ENCODE measurements at places on chromosomes 13 and 19.

- peak; percentile 45 for DNase-seq
Measured at GRCh38 chr13:75637181-75637750, 1.1 kb downstream of the LMO7 start.

DNA sequence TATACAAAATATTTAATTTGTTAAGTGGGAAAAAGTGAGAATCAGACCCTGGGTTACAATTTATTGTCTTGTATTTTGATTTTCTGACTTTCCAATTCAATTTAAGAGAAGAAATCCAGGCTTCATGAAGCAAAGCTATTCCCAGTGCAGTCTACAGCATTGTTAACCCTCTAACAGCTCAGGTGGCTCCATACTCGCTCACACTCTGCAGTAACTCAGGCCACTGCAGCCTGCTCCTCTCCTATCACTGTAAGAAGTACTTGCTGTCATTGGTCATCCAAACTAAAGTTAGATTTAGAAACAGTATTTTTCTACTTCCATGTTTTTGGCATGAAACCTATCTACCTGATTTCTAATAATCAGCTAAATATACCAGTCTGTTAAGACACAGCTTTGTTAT, 830.3 kb downstream of the PCDH9 start:
- DNase-seq = no peak

DNA sequence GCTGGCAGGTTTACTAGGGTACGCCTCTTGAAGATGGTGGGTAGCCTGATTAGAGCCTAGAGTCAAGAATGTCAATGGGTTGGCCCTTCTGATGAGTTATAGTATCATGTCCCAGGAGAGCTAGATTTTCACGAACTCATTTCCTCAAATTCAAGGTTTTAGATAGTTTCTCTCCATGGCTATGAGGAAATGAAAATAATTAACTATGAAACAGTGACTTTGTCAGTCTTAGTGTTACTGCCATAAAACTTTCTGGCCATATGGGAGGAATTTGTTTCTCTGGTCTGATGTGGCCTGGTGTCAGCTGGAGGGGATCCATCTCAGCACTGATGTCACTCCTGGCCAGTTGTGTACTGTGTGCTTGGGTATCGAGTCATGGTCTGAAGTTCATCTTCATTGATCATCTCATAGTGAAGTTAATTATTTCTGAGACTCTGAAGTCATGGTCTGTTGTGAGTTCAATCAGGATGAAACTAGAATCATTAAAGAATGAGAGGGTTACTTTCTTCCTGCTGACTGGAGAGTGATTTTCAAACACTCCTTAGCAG, 49.4 kb upstream of the TNFSF11 start:
- DNase-seq = peak; percentile 15

DNA sequence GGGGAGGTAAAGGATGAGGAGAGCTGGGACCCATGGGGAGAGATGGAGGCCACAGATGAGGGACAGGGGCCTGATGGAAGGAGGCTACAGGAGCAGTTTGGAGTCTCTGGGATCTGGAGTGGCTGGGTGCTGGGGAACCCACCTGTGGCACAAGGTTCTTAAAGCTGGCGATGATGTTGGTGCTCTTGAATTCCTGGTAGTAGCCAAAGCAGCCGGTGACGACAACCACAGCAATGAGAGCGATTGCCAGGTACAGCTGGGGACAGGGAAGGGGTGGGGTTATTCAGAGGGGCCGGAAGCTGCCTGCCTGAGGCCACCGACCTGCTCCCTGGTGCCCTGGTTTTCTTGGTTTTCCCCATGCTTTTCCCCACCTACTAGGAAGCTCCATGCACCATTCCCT, 2.8 kb downstream of the ATP4A start:
- DNase-seq = no peak

DNA sequence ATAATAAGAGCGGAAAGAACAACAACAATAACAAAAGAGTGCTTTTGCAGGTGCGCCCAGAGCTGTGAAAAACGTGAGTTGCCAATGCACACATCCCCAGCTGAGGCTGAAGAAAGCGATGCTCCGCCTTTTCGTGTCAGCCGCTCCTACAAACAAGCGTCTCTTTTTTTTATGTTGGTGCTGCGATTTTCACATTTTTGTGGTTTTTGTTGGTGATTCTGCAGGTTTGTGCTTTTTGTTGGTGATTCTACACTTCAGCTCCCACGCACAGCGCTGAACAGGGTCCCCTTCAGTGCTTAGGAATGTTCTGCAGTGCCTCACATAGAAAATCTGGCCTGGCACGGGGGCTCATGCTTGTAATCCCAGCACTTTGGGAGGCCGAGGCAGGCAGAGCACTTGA, 7.3 kb upstream of the SBK3 start:
- DNase-seq = peak; percentile 71

Data from ELR (cell line).